ENCODE measurements at places on chromosomes 2 and 18.

- no peak for DNase-seq
Observed at GRCh38 chr2:117853873-117854272, 39.4 kb downstream of the DDX18 start.

- DNase-seq: no peak
Observed at GRCh38 chr2:239337122-239337876, 63.5 kb downstream of the HDAC4 start.

GRCh38 chr2:237259201-237259600, 154.8 kb downstream of the COL6A3 start:
- no peak for DNase-seq

DNA sequence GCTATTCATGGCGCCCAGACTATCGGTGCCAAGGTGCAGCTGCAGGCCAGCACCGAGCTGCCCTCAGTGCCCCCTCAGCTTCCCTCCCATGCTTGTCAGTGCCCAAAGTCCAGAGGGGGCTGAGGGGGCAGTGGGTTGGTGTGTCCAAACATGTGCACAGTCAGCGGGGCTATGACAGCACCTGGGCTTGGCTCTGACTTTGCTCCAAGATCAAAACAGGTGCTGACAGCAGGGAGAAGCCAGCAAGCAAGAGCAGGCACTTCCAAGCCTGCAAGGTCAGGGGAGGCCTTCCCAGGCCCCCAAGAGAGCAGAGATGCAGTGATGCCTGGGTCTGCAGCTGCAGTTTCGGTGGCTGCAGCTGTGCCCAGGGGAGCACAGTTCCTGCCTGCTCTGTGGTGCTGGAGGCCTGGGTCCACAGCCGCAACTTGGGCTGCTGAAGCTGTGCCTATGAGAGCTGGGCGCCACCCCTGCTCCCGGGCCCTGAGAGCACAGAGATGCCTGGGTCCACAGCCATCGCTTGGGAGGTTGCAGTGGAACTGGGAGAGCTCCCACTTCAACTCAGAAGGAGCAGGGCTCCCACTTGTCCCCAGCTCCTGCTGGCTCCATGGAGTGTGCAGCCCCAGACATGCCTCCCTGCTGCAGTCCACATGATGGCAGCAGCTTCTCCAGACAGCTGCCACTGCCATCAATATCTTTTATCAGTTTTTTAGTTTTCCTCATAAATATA, 775.3 kb upstream of the POU3F3 start:
- DNase-seq: no peak

- DNase-seq: peak; percentile 81
Observed at GRCh38 chr2:153871231-153872221, at the start of gene GALNT13. Gene GALNT13, plus strand, starts transcription at chr2:153871922.

GRCh38 chr2:164617466-164617865, 3.8 kb downstream of the GRB14 start:
- DNase-seq: no peak

GRCh38 chr2:74286725-74287124, 56.5 kb downstream of the SLC4A5 start:
- no peak for DNase-seq

DNA sequence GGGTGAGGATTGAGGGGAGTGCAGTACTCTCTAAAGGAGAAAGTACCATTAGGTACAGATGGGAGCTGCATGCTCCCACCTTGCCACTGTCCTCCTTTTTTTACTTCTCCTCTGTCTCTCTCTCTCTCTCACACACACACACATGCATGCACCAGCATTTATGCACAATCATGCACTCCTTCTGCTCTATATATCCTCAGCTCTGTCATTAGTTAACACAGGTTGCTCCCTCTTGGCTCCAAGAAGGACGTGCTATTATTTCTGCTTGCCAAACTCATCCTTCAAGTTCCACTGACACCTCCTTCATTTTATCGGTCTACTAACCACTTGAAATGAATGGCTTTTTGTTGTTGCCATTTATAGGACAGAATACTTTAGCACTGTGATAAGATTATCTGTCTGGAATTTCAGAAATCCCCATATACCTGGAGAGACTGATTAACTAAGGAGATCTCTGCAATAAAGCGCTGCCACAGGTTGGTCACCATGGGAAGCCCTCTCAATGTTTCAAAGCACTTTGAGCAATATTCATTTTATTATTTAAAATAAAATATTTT, 178.5 kb upstream of the TRIB2 start:
- DNase-seq: no peak

DNA sequence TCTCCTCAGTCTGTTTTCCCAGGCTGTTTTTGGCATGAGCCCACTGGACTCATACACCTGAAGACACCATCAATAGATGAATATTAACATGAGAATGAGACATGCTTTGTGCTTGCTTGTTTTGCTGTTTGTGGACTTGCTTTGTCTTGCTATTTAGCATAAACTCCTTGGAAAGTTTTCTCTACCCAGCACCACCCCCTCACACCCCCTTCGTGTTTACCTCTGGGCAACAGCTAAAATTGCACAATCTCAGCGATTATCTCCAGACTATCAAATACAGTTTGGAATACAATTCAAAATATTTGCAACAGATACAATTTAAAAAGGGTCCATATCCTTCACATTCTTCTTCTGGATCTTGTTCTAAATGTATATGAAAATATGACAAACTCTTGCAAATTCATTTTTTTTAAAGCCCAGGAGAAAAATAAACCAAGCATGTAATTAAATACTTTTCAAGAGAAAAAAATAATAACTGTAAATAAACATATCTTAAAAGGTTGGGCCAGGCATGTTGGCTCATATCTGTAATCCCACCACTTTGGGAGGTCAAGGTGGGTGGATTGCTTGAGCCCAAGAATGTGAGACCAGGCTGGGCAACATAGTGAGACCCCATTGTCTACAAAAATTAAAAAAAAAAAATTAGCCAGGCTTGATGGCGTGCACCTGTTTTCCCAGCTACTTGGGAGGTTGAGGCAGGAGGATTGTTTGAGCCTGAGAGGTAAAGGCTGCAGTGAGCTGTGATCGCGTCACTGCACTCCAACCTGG, 32.3 kb upstream of the PMAIP1 start:
- DNase-seq: no peak

DNA sequence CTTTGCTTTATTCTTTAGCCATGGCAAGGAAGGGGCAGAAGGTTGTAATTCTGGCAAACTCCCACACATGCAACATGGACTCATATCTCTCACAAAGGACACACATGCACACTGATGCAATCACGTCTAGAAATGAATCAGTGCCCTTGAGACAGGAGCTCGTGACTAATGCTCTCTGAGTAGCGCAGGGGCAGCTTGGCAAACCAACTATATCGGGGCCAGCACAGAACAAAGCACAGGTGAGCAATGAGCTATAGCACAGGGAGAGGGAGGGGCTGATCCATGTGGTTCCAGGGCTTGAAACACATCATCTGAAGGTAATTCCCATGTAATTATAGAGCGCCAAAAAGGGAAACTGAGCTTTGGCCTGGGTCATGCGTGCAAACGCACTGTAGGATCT, 165.2 kb upstream of the KLF7 start:
- no peak for DNase-seq

GRCh38 chr2:161170958-161171932, 11.0 kb downstream of the TANK start:
- DNase-seq: no peak

- peak; percentile 66 for DNase-seq
Observed at GRCh38 chr2:7044253-7045250, 127.3 kb downstream of the RNF144A start.

DNA sequence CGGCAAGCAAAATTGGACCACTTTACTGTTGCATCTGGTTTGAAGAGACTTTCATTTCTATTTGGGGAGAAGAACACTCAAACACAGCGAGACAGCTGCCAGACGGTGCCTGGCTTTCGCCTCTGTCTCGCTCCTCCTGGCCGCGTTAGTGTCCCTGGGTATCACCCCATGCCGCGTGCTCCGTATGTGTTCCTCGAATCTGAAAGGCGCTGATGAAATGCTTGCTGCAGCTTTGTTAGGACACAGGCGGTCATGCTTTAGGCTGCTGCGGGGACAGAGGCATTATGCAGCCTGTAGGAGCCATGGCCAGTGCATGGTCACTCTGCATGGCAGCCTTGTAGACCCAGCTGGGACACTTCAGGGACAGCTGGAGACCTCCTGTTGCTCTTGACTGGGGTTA, 53.9 kb downstream of the LDLRAD4 start:
- no peak for DNase-seq

DNA sequence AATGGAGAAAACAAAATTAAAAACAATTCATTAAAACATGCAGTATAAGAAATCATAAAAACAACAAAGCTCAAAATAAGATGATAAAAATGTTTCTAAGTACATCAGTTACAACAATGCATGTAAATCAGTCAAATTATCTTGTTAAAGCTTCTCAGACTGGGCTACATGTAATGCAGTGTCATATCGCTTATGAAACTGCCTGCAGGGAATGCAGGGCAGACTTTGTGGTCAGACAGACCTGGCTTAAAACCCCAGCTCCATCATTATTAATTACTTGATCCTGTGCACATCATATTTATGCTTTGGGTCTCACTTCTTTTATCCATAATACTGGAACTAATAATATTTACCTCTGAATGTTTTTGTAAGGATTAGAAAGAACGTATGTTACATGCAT, 74.6 kb downstream of the PID1 start:
- no peak for DNase-seq

GRCh38 chr2:202442882-202443281, 66.8 kb downstream of the BMPR2 start:
- no peak for DNase-seq

GRCh38 chr2:52919673-52920072, 847.9 kb upstream of the CHAC2 start:
- no peak for DNase-seq

Data from HEK293T (cell line).